ENCODE measurements at places on chromosomes 7 and 10.

GRCh38 chr7:74236284-74236683 is 17.9 kb downstream of the RFC2 start:
- DNase-seq: no peak

GRCh38 chr10:126908225-126908624 is 3.0 kb downstream of the DOCK1 start:
- DNase-seq: no peak

- no peak for DNase-seq
These were observed 48.8 kb upstream of the RASGEF1A start for GRCh38 chr10:43315535-43316207.

DNA sequence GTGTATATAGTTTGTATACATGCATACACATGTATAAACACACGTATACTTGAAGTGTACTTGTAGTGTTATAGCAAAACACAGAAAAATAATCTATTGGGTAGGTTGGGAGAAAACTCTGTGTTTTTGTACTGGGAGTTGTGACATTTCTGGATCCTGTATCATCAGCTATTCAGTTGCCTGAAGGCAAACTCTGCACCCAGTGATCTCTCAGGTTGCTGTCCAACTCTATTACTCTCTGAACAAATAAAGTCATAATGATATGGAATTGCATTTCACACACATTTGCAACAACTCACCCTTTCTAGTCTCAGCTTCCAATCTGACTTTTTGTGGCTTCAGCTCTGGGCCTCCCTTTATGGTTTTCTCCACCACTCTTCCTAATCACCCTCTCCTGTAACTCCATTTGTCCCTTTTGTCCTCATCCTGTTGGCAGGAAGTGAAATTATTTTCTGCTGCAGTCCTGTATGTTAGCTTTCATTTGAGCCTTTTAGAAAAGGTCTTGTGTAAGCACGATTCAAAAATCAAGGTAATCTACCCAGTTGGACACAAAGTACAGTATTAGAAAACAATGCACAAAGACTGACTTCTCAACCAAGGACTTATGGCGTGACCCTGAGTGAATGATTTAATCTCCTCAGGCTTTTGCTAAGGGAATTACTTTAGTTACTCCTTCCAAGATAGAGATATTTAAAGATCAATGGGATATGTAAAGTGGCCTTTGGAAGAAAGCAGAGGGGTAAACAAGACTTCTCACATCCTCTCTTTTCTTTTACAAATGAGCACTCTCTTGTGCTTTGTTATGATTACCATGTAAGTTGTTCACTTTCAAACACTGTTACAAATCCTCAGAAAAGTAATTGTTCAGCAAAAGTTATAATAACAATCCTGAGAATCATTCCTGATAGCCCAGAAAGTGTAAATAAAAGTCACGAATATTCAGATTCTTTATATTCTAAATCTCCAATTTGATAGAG is 249.1 kb downstream of the KCND2 start:
- no peak for DNase-seq

DNA sequence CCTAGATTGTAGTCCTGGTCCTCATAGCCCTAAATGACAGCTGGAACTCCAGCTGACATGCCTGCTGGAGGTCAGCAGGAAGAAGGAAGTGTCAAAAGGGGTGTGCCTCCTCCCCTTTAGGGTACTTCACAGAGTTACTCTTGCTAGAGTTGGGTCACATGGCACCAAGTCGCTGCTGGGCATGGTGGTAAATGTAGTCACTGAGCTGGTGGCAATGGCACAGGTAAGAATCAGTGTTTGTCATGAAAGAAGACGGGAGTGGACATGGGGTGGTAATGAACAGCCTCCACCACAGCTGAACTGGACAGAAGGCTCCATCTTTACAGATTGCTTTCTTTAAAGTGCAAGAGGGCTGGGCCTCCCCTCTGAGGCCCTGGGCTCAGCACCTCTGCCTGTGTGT is 122.3 kb downstream of the ACTR3B start:
- no peak for DNase-seq

- no peak for DNase-seq
These were observed 62.3 kb downstream of the TFPI2 start for GRCh38 chr7:93828260-93828659.

DNA sequence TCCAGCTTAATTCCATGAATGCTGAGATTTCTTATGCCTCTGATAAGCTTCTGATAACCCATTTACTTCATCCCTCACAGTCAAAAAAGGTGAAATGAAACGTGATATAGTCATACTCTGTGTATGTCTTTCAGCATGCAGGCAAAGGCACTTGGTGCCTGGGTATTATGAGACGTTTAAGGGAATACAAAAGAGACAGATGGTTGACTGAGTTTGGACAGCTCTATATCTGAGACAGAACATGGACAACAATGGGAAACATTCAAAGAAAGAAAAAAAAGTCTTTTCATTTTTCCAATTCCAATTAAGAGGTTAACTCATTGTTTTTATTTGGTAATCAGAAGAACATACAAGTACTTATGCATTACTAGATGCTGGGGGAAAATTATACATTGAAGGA is 96.2 kb downstream of the PPP1R17 start:
- DNase-seq: no peak

DNA sequence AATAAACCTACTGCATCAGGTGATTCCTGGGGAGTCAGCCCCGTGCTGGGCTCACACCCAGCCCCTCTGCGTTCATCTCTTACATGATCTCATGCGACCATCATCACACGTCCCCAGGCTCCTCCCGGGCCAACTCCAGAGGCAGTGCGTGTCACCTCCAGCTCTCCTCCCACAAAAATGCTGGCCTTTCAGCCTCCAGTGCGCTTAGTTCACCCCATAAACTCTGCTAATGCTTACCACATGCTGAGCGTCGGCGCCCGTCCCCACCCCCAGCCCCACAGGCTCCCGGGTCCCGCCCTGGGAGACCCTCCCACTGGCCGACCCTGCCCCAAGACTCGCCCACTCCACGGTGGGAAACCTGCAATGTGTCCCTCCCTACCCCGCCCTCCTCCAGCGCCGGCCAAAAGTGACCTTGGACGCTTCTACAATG is 816 bp upstream of the SDK1 start:
- no peak for DNase-seq

- no peak for DNase-seq
These were observed 59.6 kb downstream of the NPY start for GRCh38 chr7:24343614-24344013.

- DNase-seq: no peak
These were observed 198.1 kb upstream of the NFE2L3 start for GRCh38 chr7:25953859-25954258.

DNA sequence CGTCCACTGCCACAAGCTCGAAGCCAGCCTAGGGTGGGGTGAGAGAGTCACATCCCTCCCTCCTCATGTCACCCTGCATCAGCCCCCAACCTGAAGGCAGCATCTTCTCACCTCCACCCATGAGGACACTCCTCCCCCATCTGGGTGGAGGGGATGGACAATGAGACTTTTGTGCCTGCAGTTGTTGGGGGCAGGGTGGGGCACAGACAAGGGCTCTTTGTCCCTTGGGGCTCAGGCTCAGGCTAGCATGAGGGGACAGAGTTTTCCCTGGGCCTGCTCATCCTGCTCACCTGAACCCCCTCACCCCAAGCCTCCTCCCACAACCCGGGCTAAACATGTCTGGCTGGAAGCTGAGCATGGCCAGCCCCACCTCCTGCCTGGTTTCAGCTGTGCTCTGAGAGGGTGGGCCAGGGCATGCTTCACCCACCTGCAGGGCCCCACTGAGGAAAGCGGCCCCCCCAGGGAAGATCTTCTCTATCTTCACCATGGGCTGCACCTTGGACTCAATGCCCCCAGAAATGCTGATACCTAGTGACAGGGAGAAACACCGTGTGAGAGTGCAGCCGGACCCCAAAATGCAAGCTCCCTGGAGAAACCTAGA is 9.3 kb downstream of the LZTS2 start:
- DNase-seq: no peak

DNA sequence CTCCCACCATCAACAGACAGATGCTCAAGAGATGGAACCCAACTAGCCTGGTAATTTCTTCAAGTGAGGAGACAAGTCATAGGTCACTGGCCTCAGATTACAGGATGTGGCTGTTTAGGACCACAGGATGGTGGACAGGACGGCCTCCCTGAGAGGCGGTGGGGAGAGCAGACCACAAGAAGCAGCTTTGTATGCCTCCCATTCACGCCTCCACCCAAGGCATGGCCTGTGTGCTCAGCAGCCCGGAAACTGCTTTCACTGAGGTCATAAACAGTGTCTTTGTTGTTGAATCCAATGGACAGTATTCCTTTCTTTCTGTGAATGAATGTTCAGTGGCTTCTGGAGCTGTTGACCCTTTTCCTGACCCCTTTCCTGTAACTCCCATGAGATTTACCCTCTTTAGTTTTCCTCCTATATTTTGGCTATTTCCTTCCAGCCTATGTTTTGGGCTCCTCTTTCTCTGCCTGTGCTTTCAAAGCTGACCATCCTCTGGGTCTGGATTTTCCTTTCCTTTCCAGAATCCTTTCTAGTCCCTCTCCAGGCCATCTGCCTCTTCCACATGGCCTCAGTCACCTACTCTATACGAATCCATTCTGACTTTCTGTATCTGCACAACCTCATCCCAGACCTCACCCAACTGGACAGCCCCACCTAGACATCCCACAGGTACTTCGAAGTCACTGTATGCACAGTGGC is 32.4 kb upstream of the INPP5F start:
- no peak for DNase-seq

- DNase-seq: no peak
These were observed 131.7 kb upstream of the PRSS58 start for GRCh38 chr7:142389544-142389943.

DNA sequence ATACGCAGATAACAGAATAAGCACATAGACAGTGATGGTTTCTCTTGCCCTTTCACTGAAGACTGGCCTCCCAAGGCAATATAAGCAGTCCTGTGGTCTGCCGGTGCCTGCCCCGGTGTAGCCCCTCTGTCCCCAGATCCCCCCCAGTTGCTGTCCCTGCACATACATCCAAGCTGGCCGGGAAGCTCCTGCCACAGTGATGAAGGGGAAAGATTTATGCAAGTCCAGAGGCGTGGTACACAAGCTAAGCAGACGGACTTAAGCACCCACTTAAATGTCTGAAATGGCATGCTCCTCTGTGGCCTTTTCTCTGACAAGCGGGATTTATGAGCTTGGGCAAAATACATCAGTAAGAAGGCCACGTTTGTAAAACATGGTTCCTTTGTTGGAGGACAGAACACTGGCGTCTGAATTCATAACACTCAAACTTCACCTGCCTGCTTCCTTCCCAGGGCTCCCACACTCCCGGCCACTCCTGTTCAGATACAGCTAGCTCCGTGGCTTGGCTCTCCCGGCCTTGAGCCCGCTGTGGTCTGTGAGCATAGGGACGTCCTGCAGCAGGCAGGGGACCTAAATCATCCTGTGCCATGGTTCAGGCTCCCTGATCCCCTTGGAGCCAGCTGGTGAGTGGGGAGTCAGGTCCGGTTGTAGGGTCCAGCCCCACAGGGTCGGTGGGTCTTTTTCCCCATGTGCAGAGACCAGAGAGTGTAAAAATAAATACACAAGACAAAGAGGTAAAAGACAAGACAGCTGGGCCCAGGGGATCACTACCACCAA is 61.7 kb upstream of the PPP2R2D start:
- no peak for DNase-seq

DNA sequence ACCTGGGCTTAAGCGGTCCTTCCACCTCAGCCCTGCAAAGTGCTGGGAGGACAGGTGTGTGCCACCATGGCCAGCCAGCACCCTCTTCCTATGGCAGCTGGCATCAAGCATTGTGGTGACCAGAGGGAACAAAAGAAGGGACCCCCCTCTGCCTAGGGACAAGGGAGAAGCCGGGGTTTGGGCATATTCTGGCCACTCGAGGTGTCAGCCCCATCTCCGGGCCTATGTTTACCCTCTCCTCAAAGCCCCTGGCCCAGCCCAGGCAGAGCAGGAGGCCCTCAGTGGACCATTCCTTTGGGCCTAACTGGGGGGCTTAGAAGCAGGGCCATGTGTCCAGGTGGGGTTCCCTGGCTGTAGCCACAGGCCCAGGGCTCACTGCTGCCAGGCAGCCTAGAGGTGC is 23.9 kb downstream of the VSIR start:
- no peak for DNase-seq

DNA sequence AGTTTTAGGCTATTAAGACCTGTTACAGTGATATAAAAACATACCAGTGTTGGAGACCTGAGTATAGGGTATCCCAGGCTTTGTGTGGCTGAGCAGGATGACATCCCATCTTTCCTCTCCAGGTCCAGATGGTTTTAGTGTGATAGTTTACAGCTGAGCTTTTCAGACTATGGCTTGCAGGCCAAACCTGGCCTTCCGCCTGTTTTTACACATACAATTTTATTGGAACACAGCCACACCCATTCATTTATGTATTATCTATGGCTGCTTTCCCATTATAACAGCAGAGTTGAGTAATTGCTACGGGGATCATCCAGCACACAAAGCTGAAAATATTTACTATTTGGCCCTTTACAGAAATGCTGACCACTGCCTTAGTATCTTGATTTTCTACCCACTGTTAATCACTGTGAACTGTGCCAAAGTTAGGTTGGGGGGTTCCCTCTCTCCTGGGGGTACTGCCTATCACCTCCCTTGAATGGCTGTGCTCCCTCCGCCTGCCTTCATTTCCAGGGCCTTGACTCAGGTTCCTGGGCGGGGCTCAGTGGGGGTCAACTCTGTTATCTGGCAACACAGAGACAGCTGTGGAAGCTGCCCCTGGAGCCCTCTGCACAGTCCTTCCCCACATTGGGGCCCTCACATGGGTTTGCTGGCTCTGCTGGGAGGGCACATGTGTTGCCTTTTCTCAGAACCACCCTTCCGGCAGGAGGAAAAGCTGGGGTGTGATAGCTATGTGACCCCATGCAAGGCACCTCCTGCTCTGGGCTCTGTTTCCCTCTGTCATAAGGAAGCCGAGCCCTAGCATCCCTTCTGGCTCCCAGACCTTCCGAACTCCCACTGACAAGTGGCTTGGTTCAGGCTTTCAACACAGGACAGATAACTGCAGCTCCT is 40.3 kb upstream of the SH2D4B start:
- no peak for DNase-seq

DNA sequence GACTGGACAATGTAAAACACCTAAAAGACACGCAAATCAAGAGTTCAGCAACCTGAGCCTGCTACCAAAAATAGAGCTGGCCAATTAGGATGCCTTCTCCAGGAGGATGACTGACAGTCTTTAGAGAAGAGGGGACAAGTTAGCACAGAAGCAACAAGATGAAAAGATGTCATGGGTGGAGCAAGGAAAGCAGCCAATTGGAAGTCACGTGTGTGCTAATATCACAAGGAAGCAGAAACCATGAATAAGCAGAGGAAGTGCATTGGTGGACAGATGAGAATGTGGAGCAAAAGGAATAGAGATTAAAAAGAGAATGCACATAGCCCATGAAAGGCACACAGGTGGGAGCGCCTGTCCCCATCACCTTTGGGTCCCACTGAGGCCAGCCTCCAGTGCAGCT is 148.1 kb downstream of the SLC25A13 start:
- no peak for DNase-seq

- DNase-seq: no peak
These were observed 48.5 kb upstream of the LMTK2 start for GRCh38 chr7:98058186-98058585.

- no peak for DNase-seq
These were observed 127.3 kb downstream of the TRIL start for GRCh38 chr7:28830846-28831245.

GRCh38 chr7:134891696-134892678 is 94.3 kb upstream of the AGBL3 start:
- no peak for DNase-seq

GRCh38 chr10:114313139-114313538 is 74.1 kb downstream of the VWA2 start:
- no peak for DNase-seq

GRCh38 chr10:818526-819220 is 112.8 kb downstream of the LARP4B start:
- DNase-seq: no peak

Measured in stimulated activated CD8-positive, alpha-beta memory T cell treated with anti-CD3 and anti-CD28 coated beads, Interleukin-7, amount 100 ng/mL, for 1 hour (primary cell).